Urothelium cell line (cell line): ENCODE measurements at places on chromosomes 3 and 15.
A peak's percentile ranks its signal among the peaks of the same experiment; 100 is the strongest.

DNA sequence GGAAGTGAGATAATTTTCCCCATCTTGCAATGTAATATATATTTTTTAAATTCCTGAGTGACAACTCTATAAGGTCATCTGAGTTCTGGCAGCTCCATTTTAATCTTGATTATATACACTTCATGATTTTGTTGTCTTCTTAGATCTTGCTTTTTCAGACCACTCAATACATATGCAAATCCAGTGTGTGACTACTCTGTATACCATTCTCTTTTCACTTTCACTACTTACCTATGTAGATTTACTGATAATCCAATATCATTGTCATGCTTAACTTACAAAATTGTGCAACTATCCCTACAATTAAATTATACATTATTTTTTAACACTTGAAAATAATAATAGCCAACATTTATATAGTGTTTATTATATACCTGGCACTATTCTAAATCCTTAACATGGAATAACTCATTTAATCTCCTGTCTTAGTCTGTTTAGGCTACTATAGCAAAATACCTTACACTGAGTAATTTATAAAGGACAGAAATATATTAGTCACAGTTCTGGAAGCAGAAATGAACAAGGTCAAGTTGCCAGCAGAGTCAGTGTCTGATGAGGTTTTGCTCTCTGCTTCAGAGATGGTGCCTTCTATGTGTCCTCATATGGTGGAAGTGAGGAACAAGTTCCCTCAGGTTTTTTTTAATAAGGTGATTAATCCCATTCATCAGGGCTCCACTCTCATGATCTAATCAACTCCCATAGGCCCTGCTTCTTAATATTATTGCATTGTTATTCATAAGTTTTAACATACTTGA, 338.5 kb downstream of the TUSC7 start:
- no peak for DNase-seq

GRCh38 chr3:138200424-138200823, 13.3 kb downstream of the ARMC8 start:
- no peak for DNase-seq

- no peak for DNase-seq
Observed at GRCh38 chr3:177710506-177710905, 513.2 kb upstream of the TBL1XR1 start.

GRCh38 chr3:71317749-71318457, 265.6 kb downstream of the FOXP1 start:
- DNase-seq: no peak

GRCh38 chr15:67880651-67881182, 40.9 kb upstream of the RNU6-1 start:
- DNase-seq: no peak

DNA sequence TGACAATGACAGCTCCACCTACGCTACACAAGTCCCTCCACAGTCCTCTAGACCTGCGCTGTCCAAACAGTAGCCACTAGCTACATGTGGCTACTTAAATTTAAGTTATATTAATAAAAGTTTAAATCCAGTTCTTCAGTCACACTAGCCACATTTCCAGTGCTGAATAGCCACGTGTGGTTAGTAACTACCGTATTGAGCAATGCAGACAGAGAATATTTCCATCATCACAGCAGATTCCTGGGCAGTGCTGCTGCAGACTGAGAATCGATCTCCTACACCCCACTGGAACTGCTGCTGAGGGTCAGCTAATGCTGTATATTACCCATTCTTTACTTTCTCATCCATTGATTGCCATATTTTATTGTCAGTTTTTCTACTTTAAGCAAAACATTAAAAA, 40.9 kb downstream of the HDC start:
- no peak for DNase-seq

GRCh38 chr15:70268698-70269251, 171.1 kb upstream of the TLE3 start:
- no peak for DNase-seq

- DNase-seq: no peak
Observed at GRCh38 chr15:98395974-98396610, 252.2 kb upstream of the IGF1R start.

DNA sequence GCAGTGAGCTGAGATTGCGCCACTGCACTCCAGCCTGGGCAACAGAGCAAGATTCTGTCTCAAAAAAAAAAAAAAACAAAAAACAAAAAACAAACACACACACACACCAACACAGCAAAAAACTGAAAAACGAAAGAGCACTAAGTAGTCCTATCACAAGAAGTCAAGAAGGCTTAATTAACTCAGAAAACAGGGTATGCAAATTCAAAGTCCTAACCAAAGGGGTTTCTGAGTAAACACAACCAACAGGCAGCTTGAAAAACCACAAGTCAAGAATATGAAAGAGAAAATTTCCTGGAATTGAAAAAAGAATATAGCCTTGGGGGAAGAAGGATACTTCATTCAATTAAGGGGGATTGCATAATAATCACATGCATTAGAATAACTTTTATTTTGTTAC, 37.7 kb upstream of the PARP14 start:
- DNase-seq: no peak

GRCh38 chr15:29713784-29714183, 108.5 kb downstream of the TJP1 start:
- DNase-seq: no peak

DNA sequence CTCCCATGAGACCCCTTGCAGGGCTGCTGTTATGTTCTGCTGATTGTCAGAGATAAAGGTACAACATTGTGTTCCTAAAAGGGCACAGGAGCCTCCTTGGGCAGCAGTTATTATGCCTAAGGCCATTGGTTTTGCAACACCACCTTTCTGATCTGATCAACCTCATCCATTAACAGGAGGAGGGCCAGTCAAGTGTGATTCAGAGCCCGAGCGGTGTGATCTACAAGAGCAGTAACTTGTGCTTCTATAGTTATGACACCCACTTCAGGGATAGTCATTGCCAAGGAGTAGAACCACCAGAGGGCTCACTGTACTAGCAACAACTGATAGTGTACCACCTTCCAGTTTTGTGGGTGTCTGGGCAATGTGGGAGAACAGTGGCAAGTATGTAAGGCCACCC, 1457.9 kb upstream of the CADM2 start:
- no peak for DNase-seq

GRCh38 chr15:70761046-70761445, 2.3 kb downstream of the UACA start:
- DNase-seq: no peak

GRCh38 chr3:140315955-140316354, 361.9 kb upstream of the TRIM42 start:
- DNase-seq: no peak

- peak; percentile 37 for DNase-seq
Observed at GRCh38 chr3:177928172-177928873, 607.9 kb upstream of the KCNMB2 start.
